ENCODE measurements at places on chromosomes 13 and 19. TPM values are rescaled to one million over a fixed set of nuclear protein-coding genes. Genes with fewer than 3 reads are reported as not detected.

GRCh38 chr13:71316792-71317363 lies 550.1 kb downstream of the DACH1 start:
- no peak overlapping the region for H3K4me3 ChIP-seq
- no peak for DNase-seq
- no peaks in the 10 kb centered on the region for H3K27me3 ChIP-seq
- no peaks in the 10 kb centered on the region for H3K36me3 ChIP-seq
- no peak overlapping the region for H3K27ac ChIP-seq

DNA sequence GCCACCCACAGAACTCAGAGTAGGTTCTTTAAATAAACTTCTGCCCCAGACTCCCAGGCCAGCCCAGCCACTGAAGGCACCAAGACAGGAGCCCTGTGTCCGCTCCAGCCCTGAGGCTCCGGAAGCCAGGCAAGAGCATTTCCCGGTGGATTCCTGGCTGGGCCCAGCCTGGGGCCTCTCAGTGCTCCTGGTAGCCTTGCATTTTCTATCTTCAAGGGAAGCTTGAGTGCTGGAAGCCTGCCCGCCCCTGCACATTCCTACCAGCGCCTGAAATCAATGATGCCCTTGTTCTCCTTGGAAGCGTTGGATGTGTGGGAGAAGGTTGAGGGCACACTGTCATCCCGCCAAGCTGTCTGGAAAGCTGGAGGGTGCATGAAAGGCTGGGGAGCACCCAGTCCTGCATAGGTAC lies 70.3 kb downstream of the ALOX5AP start:
- peaks cover 9% of the 10 kb centered on the region for H3K4me1 ChIP-seq
- DNase-seq = no peak
- H3K27ac ChIP-seq = no peak overlapping the region
- H3K27me3 ChIP-seq = no peaks in the 10 kb centered on the region
- no peaks in the 10 kb centered on the region for H3K36me3 ChIP-seq

Gene FUT2
- 0.11 TPM for polyA plus RNA-seq

DNA sequence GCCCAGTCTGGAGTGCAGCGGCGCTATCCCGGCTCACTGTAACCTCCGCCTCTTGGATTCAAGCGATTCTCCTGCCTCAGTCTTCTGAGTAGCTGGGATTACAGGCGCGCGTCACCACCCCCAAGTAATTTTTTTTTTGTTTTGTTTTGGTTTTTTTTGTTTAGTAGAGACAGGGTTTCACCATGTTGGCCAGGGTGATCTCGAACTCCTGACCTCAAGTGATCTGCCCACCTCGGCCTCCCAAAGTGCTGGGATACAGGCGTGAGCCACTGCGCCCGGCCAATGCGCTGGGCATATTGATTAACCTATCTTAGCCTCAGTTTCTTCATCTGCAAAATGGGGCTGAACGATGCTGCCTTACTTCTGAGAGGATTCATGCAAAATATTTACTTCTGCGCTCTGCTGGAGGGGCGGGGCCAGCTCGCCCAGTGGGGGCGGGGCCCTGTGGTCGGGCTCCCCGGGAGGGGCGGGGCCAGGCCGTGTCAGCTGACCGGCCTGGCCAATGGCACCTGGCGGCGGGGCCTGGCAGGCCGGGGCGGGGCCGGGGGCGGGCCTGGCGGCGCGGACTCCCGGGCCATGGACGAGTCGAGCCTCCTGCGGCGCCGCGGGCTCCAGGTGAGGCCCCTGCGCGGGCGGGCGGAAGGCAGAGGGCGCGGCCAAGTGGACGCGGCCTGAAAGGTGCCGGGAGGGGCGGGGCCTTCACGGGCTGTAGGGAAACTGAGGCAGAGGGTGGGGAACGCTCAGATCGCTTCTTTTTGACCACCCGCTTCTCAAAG lies at the start of gene MAST3:
MAST3 (plus strand) TSS at position 562 of the 776 bp plus-strand sequence; CDS start at position 577, 15 bp downstream.
- no peaks in the 10 kb centered on the region for H3K27me3 ChIP-seq
- peaks cover 36% of the 10 kb centered on the region for H3K4me1 ChIP-seq
- H3K27ac ChIP-seq = peak within 1 kb of the TSS; percentile 68
- no peaks in the 10 kb centered on the region for H3K36me3 ChIP-seq
- DNase-seq = peak; percentile 93

Gene KLK10
- polyA plus RNA-seq = not detected

Gene FFAR2
- polyA plus RNA-seq = not detected

Gene SWSAP1
- polyA plus RNA-seq = 6.5 TPM

GRCh38 chr13:99027260-99027659 lies 49.4 kb upstream of the DOCK9 start:
- no peak overlapping the region for H3K27ac ChIP-seq
- no peak overlapping the region for H3K4me3 ChIP-seq

GRCh38 chr19:39156326-39157230 lies 31.0 kb downstream of the PAK4 start:
- no peaks in the 10 kb centered on the region for H3K27me3 ChIP-seq
- H3K4me1 ChIP-seq = peaks cover 4% of the 10 kb centered on the region
- H3K27ac ChIP-seq = no peak overlapping the region

- DNase-seq = no peak
Measured at GRCh38 chr13:31093145-31093885, 68.4 kb downstream of the HSPH1 start.

GRCh38 chr13:83182845-83183244 lies 699.4 kb downstream of the SLITRK1 start:
- no peak for DNase-seq
- no peaks in the 10 kb centered on the region for H3K27me3 ChIP-seq
- no peaks in the 10 kb centered on the region for H3K36me3 ChIP-seq
- no peaks in the 10 kb centered on the region for H3K4me1 ChIP-seq
- H3K27ac ChIP-seq = no peak overlapping the region

- H3K27ac ChIP-seq = no peak overlapping the region
- H3K4me1 ChIP-seq = no peaks in the 10 kb centered on the region
- H3K36me3 ChIP-seq = no peaks in the 10 kb centered on the region
Measured at GRCh38 chr19:32816555-32817099, 52.9 kb downstream of the SLC7A9 start.

GRCh38 chr13:62137629-62138405 lies 722.2 kb upstream of the PCDH20 start:
- H3K27me3 ChIP-seq = no peaks in the 10 kb centered on the region
- no peaks in the 10 kb centered on the region for H3K4me1 ChIP-seq
- H3K27ac ChIP-seq = no peak overlapping the region
- no peaks in the 10 kb centered on the region for H3K36me3 ChIP-seq
- no peak overlapping the region for H3K4me3 ChIP-seq

Gene MAG
- not detected for polyA plus RNA-seq

GRCh38 chr13:106534639-106535551 lies 567 bp downstream of the EFNB2 start:
- H3K4me1 ChIP-seq = peaks cover 24% of the 10 kb centered on the region
- H3K4me3 ChIP-seq = peak overlapping the region; percentile 73
- peaks cover 3% of the 10 kb centered on the region for H3K27me3 ChIP-seq

DNA sequence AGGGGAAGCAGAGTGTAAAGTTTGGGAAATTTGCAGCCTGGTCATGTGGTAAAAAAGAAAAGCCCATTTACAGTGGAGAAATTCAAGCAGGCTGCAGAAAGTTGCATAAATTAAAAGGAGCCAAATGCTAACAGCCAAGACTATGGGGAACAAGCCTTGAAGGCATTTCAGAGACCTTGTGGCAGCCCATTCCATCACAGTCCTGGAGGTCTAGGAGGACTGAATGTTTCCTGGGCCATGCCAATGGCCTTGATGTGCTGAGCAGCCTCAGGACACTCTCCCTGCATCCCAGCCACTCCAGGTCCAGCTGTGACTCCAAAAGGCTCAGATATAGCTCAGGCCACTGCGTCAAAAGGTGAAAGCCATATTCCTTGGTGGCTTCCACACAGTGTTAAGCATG lies 1202.4 kb upstream of the ATXN8OS start:
- no peak overlapping the region for H3K27ac ChIP-seq
- no peak for DNase-seq
- no peak overlapping the region for H3K4me3 ChIP-seq
- no peaks in the 10 kb centered on the region for H3K4me1 ChIP-seq

DNA sequence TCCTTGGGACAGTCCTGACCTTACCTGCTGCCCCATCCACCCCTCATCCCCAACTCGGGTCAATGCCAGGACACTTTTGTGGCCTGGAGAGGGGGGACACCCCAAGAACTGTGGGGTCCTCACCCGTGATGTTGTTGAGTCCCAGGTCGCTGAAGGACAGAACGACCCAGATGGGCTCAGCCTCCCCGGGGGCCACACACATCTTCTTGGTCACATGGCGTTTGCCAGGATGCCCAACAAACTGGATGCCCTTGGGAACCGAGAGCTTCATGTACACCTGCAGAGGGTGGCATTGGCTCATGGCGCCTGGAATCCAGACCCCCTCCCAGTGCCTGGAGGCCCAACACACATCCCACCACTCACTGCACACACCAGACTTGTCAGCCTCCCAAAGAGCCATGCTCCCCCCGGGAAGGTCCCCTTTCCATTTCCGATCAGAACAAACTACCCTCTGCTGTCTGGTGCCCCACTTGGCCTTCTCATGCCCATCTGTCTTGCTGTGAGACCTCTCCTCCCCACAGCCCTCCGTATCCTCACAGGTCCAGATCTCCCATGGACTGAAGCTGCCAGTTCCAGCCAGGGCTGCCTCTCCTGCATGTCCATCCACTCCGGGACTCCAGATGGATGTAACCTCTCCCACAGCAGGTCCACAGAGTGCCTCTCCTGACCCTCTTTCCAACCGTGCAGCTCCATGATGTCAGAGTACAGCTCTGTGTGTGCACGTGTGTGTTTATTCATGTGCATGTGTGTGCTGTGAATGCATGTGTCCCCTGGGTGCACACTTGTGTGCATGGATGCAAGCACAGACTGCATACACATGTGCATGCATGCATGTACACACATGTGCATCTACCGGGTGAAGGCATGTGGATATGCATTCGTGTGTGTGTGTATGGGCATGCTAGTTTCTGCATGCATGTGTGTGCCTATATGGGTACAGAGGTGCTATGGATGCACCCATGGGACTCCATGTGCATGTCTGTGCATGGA lies 58.4 kb downstream of the F2RL3 start:
- no peaks in the 10 kb centered on the region for H3K27me3 ChIP-seq
- no peak overlapping the region for H3K4me3 ChIP-seq
- no peaks in the 10 kb centered on the region for H3K36me3 ChIP-seq
- H3K27ac ChIP-seq = no peak overlapping the region
- H3K4me1 ChIP-seq = no peaks in the 10 kb centered on the region

- H3K4me3 ChIP-seq = no peak overlapping the region
- no peaks in the 10 kb centered on the region for H3K27me3 ChIP-seq
- H3K36me3 ChIP-seq = no peaks in the 10 kb centered on the region
- H3K27ac ChIP-seq = no peak overlapping the region
Measured at GRCh38 chr13:60150538-60150937, 13.2 kb downstream of the DIAPH3 start.

Gene LRRC63
- 0.57 TPM for polyA plus RNA-seq

Gene LGI4
- polyA plus RNA-seq = not detected

Gene BCAM
- polyA plus RNA-seq = not detected

Gene TMEM259
- polyA plus RNA-seq = 75.9 TPM

- no peak overlapping the region for H3K4me3 ChIP-seq
- H3K36me3 ChIP-seq = no peaks in the 10 kb centered on the region
- H3K27me3 ChIP-seq = no peaks in the 10 kb centered on the region
- DNase-seq = no peak
Measured at GRCh38 chr13:30429721-30430694, 7.7 kb downstream of the UBE2L5 start.

GRCh38 chr19:2032296-2032941 lies 16.9 kb upstream of the BTBD2 start:
- no peaks in the 10 kb centered on the region for H3K27me3 ChIP-seq
- no peak overlapping the region for H3K4me3 ChIP-seq
- peak overlapping the region; percentile 59 for H3K27ac ChIP-seq

DNA sequence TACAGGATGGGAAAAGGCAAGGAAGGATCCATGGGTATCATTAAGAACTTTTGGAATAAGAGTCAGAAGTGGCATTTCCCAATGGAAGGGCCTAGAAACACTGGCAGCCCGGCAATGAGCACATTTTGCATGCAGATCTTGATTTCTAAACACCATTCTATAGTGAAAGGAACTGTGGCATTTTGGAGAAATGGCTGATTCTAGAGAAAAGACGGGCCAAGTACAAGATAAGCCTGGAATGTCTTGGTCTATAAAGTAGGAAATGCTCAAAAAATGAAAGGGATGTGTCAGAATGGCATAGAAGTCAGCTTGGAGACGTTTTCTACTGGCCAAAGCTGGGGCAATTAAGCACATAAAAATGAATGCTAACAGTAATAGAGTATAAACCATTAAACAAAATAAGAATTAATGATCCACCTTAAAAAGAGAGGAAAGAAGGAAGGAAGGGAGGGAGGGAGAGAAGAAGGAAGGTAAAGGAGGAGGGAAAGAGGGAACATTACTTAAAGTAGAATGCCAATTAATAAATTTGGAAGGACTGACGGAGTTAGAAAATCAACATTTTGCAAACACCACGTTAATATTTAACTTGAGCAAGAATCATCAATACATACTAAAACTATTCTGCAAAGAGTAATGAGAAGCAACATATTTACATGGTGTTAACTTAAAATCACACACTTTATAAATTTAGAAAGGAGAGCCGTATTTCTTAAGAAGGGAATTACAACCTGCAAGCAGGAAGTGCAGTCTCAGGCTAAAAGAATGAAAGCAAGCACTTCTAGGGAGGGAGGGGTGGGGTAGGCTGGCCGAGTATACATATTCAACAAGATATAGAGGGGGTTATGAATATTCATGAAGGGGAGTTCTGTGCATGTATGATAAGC lies 78.9 kb downstream of the ANKRD10 start:
- no peaks in the 10 kb centered on the region for H3K4me1 ChIP-seq
- no peak overlapping the region for H3K4me3 ChIP-seq
- no peak for DNase-seq
- no peak overlapping the region for H3K27ac ChIP-seq
- no peaks in the 10 kb centered on the region for H3K27me3 ChIP-seq

DNA sequence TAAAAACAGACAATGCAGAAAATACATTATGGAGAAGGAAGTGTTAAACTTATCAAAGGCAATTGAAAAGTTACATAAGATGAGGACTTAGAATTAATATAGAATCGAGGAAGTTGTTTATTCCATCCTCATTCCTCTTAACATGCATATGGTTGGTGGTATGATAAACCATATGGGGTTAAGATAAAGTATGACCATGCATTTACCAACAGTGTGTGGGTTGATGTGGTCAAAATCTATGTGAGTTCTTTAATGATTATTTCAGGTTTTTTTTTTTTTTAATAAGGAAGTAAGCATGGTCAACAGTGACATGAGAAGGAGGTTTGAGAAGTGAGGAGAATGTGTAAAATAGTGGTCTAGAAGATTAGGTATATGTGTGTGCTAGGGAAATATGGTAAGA lies 94.5 kb downstream of the TDRD3 start:
- H3K27ac ChIP-seq = no peak overlapping the region
- H3K36me3 ChIP-seq = peaks cover 1% of the 10 kb centered on the region
- no peak for DNase-seq

GRCh38 chr13:110520431-110521295 lies 40.9 kb downstream of the RAB20 start:
- peaks cover 14% of the 10 kb centered on the region for H3K4me1 ChIP-seq
- no peak overlapping the region for H3K4me3 ChIP-seq
- H3K36me3 ChIP-seq = no peaks in the 10 kb centered on the region
- H3K27me3 ChIP-seq = no peaks in the 10 kb centered on the region
- H3K27ac ChIP-seq = no peak overlapping the region

- H3K4me1 ChIP-seq = peaks cover 9% of the 10 kb centered on the region
- H3K27me3 ChIP-seq = no peaks in the 10 kb centered on the region
- H3K36me3 ChIP-seq = no peaks in the 10 kb centered on the region
- no peak overlapping the region for H3K27ac ChIP-seq
- DNase-seq = peak; percentile 13
Measured at GRCh38 chr13:59531571-59532091, 632.1 kb downstream of the DIAPH3 start.
